Naive thymus-derived CD4-positive, alpha-beta T cell (primary cell): ENCODE measurements at places on chromosomes 3 and 15. TPM values are rescaled to one million over a fixed set of nuclear protein-coding genes. Genes with fewer than 3 reads are reported as not detected.

- no peaks in the 10 kb centered on the region for H3K36me3 ChIP-seq
- H3K4me1 ChIP-seq: no peaks in the 10 kb centered on the region
- H3K4me3 ChIP-seq: no peak overlapping the region
- no peak for DNase-seq
Measured at GRCh38 chr3:130789782-130790322, 43.2 kb upstream of the PIK3R4 start.

- no peak overlapping the region for H3K4me3 ChIP-seq
- H3K36me3 ChIP-seq: no peaks in the 10 kb centered on the region
- no peak for DNase-seq
- H3K27me3 ChIP-seq: no peaks in the 10 kb centered on the region
- H3K4me1 ChIP-seq: peaks cover 42% of the 10 kb centered on the region
- peak overlapping the region; percentile 37 for H3K27ac ChIP-seq
Measured at GRCh38 chr3:171267104-171267503, 193.1 kb downstream of the TNIK start.

DNA sequence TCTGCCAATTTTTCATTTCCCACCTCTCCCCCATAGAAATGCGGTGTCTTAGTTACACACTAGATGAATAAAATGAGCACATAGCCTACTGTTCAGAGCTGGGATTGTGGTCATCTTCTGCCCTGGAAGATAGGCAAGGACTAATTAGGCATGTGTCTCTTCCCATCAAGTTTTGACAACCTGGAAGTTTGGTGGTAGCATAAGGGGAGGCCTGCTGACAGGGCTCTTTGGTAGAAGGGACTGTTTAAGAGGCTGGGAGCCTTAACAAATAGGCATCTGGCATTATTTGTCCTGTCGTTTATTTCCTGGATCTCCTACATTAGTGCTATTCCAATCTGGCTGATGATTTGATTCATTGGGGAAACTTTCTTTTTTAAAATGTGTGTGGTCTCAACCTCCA, 512.3 kb downstream of the ZNF385D start:
- H3K4me1 ChIP-seq: no peaks in the 10 kb centered on the region
- no peaks in the 10 kb centered on the region for H3K27me3 ChIP-seq
- H3K4me3 ChIP-seq: no peak overlapping the region

- no peak overlapping the region for H3K4me3 ChIP-seq
- no peak overlapping the region for H3K27ac ChIP-seq
- H3K4me1 ChIP-seq: no peaks in the 10 kb centered on the region
- no peaks in the 10 kb centered on the region for H3K27me3 ChIP-seq
- no peak for DNase-seq
- no peaks in the 10 kb centered on the region for H3K36me3 ChIP-seq
Measured at GRCh38 chr15:84947947-84948830, 33.5 kb upstream of the PDE8A start.

- no peak for DNase-seq
- H3K4me3 ChIP-seq: no peak overlapping the region
- H3K36me3 ChIP-seq: no peaks in the 10 kb centered on the region
Measured at GRCh38 chr3:25074149-25074548, 353.9 kb upstream of the RARB start.

DNA sequence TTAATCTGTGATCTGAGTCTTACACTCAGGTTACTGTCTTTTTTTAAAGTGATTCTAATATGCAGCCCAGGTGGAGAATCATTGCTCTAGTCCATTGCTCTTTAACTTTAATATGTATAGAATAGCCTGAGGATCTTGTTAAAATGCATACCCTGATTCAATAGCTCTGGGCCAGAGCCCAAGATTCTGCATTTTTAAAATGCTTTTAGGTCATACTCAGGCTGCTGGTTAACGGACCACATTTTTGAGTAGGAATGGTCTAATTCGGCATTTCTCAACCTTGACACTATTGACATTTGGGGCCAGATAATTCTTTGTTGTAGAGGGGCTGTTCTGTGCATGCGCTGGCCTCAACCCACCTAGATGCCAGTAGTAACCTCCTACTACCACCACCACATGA, 20.9 kb upstream of the FSTL1 start:
- no peak overlapping the region for H3K4me3 ChIP-seq
- no peak overlapping the region for H3K27ac ChIP-seq
- no peak for DNase-seq

GRCh38 chr3:158737976-158738615, 5.8 kb upstream of the RARRES1 start:
- no peaks in the 10 kb centered on the region for H3K27me3 ChIP-seq
- no peak overlapping the region for H3K4me3 ChIP-seq
- DNase-seq: no peak
- H3K4me1 ChIP-seq: peaks cover 7% of the 10 kb centered on the region

DNA sequence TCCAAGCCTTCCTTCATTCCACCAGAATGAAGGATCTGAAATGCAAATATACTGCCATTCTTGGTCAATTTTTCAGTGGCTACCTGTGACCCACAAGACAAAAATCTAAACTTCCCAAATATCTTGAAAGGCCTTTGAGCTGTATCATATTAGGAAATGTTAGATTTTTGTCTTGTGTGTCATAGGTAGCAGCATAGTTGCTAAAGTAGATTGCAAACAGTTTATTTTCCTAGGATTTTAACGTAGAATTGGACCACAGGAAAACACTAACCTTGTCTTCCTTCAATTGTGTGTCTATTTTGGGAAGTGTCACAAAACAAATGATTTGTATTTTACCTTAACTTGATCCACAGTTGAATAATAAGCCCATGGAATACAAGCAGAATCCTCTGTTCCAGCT, 42.4 kb downstream of the CP start:
- H3K27ac ChIP-seq: no peak overlapping the region
- no peak for DNase-seq
- no peaks in the 10 kb centered on the region for H3K36me3 ChIP-seq
- H3K4me1 ChIP-seq: no peaks in the 10 kb centered on the region
- no peak overlapping the region for H3K4me3 ChIP-seq

GRCh38 chr3:461006-461405, 264.4 kb downstream of the CHL1 start:
- H3K4me3 ChIP-seq: no peak overlapping the region
- no peak for DNase-seq
- H3K27me3 ChIP-seq: no peaks in the 10 kb centered on the region
- no peaks in the 10 kb centered on the region for H3K36me3 ChIP-seq
- no peak overlapping the region for H3K27ac ChIP-seq

The TKT gene
- total RNA-seq: 91.7 TPM

The RTP3 gene
- not detected for total RNA-seq

The PLD1 gene
- total RNA-seq: 1.8 TPM

The WDR49 gene
- total RNA-seq: 0.11 TPM

The ZCWPW2 gene
- total RNA-seq: 1.3 TPM

The LPCAT4 gene
- total RNA-seq: 63.4 TPM

The SNX22 gene
- total RNA-seq: 1.6 TPM

The SKOR1 gene
- 2.4 TPM for total RNA-seq

The SLC28A1 gene
- not detected for total RNA-seq

The TTC21A gene
- 4.8 TPM for total RNA-seq
